ENCODE measurements at places on chromosomes 12 and 14.
A peak's percentile ranks its signal among the peaks of the same experiment; 100 is the strongest.

DNA sequence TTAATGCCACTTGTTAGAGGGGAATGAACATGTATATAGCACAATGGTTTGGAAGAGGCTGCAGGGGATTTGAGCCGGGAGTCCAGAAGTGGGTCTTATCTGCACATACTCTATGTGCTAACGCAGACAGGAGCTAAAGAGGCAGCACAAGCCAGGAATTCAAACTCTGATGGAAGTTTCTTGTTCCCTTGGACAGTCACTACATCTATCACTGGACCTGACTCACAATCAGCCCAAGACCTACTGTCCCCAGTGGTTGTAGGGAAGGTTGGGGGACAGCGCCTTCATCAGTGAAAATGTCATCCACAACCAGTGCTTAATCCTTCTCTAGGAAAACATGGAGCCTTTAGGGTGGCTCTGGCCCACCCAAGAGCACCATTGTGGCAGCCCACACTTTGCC is 107.8 kb downstream of the GCH1 start:
- DNase-seq: no peak

DNA sequence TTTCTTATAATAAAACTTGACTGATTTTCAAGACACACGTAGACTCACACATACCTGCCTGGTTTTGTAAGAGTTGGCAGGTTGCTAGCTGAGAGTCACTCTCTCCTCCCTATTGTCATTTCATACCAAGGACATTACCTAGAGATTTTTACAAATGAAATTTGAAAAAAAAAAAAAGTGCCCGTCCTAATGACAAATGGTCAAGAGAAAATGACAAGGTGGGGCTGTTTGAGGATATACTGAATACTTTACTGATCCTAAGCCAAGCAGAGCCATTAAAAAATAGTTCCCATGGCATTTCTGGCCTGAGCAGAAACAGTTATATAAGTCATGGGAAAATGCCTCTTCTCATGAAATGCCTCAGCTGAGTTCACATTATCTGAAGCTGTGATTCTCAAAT is 150.2 kb downstream of the DYRK2 start:
- no peak for DNase-seq

- DNase-seq: no peak
Observed at GRCh38 chr12:71538807-71539206, 99.2 kb downstream of the LGR5 start.

GRCh38 chr14:51780006-51780692 is 80.3 kb upstream of the GNG2 start:
- peak; percentile 18 for DNase-seq

DNA sequence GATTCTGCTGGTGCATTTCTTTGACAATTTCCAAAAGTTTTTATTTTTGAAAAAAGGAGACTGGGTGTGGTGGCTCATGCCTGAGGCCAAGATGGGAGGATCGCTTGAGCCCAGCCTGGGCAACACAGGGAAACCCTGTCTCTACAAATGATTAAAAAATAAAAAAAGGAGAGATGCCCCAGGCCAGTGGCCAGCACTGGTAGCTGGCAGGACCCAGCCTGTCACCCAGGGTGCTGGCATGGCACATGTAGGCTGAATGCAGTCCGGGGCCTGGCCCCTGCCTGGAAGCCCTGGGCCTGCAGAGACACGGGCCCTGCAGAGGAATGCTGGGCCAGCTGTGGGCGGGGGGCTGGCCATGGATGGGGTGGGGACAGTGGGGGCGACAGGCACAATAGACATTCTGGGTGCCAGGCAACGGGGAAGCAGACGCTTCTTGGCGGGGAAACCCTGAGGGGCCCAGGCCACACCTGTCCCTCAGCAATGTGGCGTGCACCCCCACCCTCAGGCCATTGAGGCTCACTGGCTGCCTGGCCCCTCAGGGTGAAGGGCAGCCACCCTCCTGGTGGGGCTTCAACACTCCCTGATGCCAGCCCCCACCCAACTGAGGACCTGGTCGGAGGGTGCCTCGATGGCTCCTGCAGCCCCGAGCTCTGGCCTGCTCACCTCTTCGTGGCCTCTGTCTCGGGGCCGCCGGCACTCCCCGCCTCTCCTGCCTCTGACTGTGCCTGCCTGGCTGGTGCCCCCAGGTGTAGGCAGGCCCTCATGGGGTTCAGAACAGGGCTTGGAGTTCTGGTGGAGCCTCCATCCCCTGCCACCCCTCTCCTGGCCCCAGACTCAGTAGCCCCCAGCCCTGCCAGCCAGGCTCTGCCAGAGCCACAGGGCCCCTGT is 12.1 kb downstream of the TRMT61A start:
- DNase-seq: no peak

DNA sequence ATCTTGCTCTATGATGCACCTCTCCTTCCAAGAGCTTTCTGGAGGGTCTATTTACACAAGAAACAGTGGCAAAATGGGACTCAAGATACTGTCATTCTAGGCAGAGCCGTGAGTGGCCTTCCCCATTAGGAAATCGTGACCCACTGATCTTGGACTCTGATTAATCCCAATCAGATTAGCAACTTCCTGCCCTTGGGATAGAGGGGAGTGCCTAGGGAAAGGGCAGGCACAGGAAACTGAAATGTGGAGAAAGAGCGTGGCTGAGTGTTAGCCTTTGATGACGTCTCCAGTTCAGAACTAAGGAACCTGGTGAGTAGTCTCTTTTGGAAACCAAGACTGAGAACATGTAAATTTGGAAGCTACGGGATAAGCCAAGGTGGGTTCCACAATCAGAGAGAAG is 76.1 kb downstream of the NUAK1 start:
- DNase-seq: no peak

- DNase-seq: no peak
Observed at GRCh38 chr12:131468206-131468605, 242.7 kb upstream of the SFSWAP start.

DNA sequence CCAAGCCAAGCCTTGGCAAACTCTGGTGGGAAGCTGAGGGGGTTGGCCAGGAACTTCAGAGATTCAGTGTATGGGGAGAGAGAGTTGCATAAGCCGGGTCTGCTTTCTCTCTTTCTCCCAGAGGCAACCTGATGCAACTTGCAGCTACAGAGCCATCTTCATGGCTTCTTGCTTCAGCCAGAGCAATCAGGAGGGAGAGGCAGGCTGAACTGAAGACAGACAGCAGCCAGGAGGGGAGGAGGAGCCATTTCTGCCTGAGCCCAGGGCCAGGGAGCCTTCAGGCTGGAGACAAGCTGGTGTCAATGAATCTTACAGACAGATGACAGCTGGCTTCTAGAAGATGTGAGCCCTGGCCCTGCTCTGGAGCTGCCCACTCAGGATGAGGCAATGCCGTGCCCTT is 18.7 kb downstream of the NPC2 start:
- no peak for DNase-seq

DNA sequence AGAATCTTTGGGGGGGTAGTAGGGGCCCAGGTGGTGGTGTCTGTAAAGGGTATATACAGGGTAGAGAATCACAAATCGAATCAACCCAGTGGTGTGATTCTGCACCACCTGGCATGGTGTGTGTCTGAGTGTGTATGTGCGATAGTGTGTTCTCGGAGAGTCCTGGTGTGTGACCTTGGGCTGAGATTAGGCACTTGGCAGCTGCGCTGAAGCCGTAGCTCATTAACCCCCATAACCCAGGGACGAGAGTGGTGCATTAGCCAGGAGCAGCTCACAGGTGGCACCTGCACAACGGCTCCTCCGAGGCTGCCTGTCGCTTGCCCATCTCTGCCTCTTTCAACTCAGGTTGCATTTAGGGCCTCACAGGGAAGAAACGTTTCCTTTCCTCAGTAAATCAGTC is 15.6 kb upstream of the TESC start:
- DNase-seq: no peak

DNA sequence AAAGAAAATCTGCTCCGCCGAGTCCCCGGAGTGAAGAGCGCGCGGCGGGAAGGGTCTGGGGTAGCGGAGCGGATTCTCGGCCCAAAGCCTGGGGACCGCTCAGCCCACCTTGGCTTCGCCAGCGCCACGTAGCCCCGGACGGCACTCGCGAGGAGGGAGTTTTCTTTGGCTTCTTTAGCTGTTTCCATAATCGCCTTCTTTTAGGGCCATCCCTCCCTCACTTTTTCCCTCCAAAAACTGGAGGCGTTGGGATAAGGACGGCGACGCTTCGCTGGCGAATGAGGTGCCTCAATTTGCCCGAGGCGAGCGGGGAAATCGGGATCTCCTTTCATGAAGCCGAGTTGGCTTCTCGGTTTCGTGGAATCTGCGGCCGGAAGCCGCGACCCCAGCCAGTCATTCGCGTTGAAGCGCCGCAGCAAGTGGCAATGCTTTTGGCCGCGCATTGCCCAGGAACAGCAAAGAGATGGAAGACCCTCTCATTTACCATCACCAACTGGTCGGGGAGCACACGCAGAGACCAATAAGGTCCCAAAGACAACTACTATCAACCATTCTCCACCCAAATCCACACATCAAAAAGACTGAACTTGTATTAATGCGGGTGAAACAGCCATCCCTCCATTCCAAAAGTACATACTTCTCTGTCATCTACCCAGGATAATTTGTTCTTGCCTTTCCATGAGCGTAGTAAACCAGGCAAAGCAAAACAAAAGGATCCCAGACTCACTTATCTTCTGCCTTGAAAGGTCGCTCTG is 8.4 kb upstream of the SIX1 start:
- DNase-seq: no peak

DNA sequence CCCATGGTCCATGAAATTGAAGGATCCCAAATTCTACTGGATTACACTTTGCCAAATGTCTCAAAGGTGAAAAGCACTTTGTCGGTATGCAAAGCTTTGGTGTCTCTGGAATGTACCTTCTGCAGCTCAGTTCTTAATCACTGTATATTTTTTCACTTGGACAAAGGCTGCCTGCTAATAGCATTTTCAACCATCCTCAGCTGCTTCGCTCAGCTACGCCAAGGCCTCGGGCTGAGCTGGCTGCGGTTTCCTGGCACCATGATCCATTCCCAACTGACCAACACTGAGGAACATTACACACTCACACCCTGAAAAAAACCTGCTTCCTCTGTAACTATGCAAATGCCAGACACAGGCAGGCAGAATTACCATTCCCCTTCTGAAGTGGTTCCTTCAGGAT is 335.2 kb downstream of the DPF3 start:
- DNase-seq: no peak

DNA sequence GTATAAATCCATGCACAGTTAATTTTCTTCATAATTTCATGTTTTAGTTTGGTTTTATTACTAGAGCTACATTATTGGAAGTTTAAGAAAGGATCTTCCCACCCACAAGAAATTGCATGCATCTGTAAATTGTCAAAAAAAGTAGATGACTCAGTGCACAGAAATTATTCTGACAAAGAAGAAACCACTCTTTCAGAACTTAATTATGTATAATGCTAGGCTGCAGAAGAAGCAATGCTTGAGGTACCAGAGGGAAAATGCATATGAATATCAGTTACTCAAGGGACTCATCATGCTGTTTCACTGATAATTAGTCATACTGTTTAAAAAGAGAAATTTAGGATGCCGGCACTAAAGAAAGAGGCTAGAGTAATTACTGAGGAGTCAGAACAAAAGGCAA is 147.0 kb downstream of the SLC16A7 start:
- DNase-seq: no peak

- DNase-seq: no peak
Observed at GRCh38 chr12:113186666-113187325, 1.3 kb downstream of the RITA1 start.

DNA sequence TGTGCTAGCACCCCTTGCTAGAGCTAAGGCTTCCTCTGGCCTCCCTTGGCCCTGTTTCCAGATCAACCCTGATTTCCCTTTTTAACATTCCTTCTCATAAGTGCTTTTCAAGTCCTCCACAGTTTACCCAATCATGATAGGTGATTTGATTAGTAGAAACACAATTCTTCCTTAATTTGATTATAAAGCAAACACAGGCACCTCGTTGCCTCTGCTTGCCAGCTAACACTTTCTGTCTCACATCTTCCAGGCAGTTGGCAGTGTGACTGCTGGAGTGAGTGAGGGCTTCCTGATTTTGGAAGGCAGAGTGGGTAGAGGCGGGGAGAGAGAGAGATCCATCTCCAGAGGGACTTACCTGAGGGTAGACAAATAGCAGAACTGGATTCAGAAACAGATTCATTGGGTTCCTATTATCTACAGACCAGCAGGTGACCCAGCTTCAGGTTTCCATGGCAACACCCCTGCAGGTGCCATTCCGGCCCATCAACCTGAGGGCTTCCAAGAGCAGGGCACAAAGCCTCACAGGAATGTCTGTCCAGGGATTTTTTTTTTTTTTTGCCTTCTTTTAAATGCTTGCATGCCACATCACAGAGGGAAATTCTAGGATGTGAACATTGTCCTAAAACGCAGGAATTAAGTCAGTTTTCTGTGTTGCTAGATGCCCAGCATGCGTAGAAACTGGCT is 77.7 kb downstream of the PLXNC1 start:
- DNase-seq: no peak

GRCh38 chr12:122481861-122482260 is 18.9 kb downstream of the ZCCHC8 start:
- peak; percentile 18 for DNase-seq

DNA sequence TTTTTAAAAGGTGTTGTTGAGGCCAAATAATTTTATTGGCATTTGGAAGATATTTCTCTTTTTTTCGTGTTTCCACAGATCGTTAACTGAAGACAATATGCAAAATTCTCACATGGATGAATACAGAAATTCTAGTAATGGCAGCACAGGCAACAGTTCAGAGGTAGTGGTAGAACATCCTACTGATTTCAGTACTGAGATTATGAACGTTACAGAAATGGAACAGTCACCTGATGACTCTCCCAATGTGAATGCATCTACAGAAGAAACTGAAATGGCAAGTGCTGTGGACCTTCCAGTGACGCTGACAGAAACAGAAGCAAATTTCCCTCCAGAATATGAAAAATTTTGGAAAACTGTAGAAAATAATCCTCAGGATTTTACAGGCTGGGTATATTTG is 11.2 kb downstream of the PRPF39 start:
- DNase-seq: no peak

DNA sequence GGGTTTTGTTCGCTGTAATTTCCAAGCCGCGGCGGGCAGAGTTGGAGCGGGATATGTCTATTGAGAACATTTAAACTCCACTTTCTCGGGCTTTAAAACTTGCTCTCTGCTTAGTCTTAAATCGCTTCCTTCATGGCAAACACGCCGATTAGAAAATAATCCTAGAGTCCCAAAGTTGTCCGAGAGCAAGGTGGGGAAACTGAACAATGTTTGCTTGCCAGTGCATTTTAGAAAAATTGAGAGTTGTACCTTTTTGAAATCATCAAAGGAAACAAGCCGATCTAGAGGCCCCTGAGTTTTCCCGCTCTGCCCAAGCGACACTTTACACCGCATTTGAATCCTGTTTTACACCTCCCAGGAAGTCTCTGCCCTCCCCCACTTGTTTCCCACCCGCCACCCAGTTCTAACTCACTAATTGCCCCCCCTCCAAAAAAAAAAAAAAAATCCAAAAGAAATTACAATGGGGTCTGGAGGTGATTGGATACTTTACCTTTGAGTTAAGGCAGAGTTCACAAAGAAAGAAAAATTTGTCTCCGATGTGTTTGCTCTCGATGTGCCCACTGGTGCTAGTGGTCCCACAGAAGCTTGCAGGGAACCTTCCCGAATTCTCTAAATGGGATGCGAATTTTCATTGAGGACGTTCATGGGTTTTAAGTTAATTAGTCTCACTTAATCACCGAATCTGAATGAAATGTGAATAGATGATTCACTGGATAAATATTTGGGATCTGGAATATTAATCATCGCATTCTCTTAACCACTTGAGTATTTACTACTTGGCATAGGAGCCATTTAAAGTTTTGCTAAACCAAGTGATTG is 2.3 kb downstream of the HMGA2 start:
- DNase-seq: peak; percentile 37

Measured in amniotic stem cell (primary cell).